ENCODE measurements at places on chromosomes 5 and 9. TPM values are rescaled to one million over a fixed set of nuclear protein-coding genes. Genes with fewer than 3 reads are reported as not detected.

SPATA31C1 gene
- not detected for total RNA-seq

BARHL1 gene
- total RNA-seq, result not detected

NAA35 gene
- 18.4 TPM for total RNA-seq

STKLD1 gene
- not detected for total RNA-seq

RFX3 gene
- 1.4 TPM for total RNA-seq

SYK gene
- total RNA-seq, result 0.68 TPM

IFNA2 gene
- not detected for total RNA-seq

CAMK4 gene
- 28.0 TPM for total RNA-seq

NXNL2 gene
- 0.77 TPM for total RNA-seq

GNG10 gene
- total RNA-seq, result 72.0 TPM

SMIM33 gene
- total RNA-seq, result not detected

CCDC192 gene
- total RNA-seq, result not detected

CAPSL gene
- total RNA-seq, result 0.61 TPM

SCGB3A2 gene
- total RNA-seq, result not detected

C9 gene
- total RNA-seq, result not detected

DNA sequence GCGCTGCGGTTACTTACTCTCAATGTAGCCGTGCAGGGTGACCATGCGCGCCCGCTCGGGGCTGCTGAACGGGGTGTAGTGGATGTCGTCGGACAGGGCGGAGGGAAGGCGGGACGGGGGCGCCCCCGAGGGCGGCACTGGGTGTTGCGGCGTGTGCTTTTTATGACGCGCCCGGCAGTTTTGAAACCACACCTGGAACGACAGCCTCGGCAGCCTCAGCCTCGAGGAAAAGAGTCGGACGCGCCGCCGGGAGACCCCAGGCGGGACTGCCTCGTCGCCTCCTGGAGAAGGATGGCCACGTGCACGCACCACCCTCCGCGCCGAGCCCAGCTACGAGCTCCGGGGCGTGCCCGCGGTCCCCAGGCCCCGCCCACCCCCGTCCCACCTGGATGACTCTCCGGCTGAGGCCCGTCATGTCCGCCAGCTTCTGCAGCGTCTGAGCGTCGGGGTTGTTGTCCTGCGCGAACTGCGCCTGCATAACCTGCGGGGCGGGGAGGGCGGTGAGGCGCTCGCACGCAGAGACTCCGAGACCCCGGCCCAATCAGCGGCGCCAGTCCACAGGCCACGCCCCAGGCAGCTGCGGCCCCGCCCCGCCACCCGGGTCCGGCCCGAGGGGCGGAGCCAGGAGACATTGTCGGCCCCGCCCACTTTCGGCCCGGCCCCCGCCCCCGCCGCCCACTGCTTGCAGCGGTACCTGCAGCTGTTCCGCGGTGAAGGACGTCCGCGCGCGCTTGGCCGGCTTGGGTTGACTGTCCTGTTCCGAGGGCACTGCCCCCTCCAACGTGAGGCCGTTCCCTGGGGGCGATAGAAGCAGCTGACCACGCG lies 15.0 kb downstream of the LHX6 start:
- peak; percentile 58 for DNase-seq

- no peak for DNase-seq
These were observed 6.1 kb upstream of the CSF2 start for GRCh38 chr5:132067451-132067850.

DNA sequence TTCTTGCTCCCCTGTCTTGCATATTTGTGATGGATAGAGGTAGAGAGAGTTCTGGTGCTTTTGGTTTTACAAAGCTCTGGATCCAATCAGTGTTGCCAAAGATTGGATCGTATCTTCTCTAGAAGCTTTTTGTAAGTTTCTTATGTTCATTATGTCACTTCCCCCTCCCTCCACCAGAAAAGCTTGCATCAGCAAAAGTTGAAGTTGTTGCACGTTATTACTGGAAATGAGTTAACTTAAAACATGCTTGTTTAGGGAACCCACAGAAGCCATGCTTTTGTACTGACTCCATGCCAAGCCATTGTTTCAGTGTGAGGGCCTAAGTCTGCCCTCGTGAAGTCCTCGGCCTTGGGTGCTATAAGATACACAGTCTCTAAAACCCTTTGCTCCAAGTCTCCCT lies 186.5 kb downstream of the ERCC6L2 start:
- no peak for DNase-seq

DNA sequence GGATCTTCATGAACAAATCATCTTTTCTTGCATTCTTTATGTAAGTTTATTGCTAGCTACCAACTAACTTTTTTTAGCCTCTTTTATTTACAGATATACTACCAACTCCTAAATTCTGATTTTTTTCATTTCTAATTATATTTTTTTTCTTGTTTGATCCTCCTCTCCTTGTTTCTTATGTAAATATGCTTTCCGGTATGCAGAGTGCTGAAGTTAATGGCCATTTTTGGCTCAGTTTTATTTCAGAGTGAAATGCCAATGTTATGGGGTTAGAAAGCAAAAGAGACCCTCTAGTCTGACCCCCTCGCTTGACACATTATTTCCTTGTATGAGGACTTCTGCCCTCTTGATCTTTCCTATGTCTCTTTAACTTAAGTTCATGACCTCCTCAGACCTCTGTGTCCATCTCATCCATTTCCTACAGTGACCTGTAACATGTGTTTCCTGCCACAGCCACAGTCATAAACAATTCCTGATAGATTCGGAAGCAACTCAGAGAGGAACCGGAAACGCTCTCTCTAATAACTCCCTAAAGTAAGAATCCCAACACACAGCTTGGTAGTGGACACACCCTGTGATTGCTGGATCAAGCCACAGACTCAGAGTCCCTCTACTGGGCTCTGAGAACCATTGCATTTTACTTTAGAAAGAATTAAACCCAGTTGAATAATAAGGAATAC lies 42.9 kb upstream of the AFAP1L1 start:
- DNase-seq, result peak; percentile 81

- no peak for DNase-seq
These were observed 2.0 kb downstream of the PROB1 start for GRCh38 chr5:139392678-139393496.

DNA sequence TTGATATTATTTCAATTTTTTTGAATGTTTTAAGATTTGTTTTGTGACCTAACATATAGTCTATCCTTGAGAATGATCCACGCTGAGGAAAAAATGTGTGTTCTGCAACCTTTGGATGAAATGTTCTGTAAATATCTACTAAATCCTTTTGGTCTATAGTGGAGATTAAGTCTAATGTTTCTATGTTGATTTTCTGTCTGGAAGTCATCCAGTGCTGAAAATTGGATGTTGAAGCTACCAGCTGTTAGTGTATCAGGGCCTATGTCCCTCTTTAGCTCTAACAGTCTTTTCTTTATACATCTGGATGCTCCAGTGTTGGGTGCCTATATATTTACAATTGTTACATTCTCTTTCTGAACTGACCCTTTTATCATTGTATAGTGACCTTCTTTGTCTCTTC lies 422.3 kb downstream of the TMEM232 start:
- no peak for DNase-seq

DNA sequence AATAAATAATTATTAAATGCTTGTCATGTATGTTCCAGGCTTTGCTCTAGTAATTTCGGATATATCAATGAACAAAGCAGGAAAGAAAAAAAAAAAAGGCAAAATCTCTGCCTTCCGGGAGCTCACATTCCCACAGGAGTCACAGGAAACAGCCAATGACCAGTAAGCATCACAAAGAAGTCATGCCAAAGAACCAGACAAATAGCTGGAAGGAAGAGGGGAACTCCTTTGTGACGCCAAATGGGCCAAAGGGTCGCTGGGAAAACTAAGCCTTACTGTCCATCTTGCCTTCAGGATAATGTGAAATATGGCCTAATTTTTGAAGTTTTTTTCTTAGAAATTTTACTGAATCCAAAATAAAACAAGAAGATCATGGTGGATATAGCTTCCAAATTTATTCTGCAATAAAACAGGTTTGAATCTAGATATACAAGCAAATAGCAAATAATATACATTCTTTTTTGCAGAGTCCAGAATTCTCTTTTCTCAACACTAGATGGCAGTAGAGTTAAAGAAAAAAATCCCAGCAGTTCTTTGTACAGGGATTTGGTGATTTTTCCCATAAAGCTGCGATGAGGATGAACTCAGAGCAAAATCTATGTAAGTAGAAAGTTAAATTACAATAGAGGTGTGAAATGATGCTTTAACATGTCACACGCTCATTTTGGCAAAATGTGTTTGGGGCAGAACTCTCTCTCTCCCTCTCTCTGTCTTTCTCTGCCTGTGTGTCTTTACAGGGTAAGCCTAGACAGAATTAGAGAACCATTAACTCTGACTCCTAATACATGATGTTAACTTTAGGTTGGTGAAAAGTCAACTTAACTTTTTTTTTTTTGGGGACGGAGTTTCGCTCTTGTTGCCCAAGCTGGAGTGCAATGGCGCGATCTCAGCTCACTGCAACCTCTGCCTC lies 60.0 kb upstream of the TUT7 start:
- DNase-seq, result peak; percentile 65

DNA sequence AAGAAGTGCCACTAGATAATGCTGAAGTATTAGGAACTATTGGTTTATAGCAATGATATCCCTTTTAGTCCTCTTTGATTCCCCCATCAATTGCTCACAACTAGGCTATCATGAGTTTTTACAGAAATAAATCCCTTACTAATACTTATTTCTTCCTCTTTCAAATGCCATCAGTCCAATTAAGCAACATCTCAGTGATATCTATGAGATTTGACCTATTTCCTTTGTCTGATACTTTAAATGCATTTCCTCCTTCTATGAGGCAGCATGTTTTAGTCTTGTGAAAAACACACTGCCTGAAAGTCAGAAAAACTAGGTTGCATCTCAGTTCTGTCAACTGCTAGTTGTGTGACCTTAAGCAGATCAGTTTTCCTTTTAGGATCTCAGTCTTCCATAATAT lies 101.6 kb downstream of the FBXW11 start:
- no peak for DNase-seq

- peak; percentile 29 for DNase-seq
These were observed 153.2 kb upstream of the C9orf72 start for GRCh38 chr9:27726244-27727081.

DNA sequence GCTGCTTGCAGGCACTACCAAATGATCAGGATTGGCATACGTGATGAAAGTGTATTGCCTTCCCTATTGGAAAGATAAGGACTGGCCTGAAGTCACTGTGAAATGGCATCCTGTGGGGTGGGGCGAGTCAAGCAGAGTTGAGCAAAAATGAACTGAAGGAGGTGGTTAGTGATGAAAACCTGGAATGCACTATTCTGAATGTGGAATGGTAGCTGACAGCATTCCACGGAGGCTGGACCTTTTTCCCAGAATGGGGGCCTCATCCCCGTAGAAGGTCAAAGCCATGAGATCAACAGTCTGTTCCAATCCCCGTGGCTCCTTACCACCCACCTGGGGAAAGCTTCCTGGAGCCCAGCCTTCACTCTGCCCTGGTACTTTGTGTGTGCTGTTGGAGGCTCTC lies 37.7 kb downstream of the ASS1 start:
- no peak for DNase-seq

DNA sequence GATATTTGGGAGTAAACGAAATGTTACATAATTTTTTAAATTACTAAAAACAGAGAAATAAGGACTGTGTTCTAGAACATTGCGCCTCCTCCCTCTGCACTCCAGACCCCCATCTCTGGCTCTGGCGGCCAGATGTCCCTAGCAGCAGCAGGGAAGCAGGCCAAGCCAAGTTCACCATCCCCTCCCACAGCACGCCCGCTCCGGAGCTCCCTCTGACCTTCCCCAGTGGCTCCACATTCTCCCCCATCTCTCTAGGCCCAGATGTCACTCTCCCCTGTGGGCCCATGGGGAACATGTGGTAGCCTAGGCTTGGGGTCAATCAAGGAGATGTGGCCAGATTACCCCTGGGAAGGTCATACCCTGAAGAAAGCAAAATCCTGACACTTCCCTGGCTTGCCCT lies 6.3 kb upstream of the WNK2 start:
- DNase-seq, result no peak

GRCh38 chr9:113166039-113166438 lies 15.2 kb downstream of the SLC31A2 start:
- no peak for DNase-seq

- DNase-seq, result no peak
These were observed 174.3 kb upstream of the PIK3R1 start for GRCh38 chr5:68041293-68041692.

- no peak for DNase-seq
These were observed 3.0 kb upstream of the TUBB4B start for GRCh38 chr9:137237759-137238726.

GRCh38 chr5:5005353-5005752 lies 134.8 kb upstream of the ADAMTS16 start:
- DNase-seq, result no peak

GRCh38 chr9:34862043-34862442 lies 96.0 kb upstream of the PHF24 start:
- no peak for DNase-seq

- DNase-seq, result no peak
These were observed 47.0 kb upstream of the MYO10 start for GRCh38 chr5:16983022-16983639.

DNA sequence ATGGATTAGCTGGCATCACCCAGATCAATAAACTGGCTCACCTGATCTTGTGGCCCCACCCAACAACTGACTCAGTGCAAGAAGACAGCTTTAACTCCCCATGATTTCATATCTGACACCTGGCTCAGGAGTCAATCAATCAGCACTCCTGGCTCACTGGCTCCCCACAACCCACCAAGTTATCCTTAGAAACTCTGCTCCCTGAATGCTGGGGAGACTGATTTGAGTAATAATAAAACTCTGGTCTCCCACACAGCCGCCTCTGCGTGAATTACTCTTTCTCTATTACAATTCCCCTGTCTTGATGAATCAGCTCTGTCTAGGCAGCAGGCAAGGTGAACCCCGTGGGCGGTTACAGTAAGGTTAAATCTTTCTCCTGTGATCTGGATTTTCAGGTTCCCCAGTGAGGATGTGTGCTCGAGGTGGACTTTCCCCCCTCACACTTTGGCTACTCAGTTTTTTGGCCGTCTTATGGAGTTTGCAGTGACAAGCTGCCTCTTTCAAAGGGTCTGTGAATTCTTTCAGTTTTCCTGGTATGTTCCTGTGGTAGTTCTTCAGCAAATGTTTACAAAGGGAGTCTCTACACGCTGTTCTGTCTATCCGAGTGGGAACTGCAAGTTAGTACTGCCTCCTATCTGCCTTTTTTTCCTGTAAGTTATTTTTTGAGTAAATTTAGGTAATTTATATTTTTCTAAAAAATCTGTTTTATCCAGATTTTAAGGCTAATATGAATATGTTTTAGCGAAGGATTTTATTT lies 500.2 kb upstream of the NUDT12 start:
- DNase-seq, result no peak

GRCh38 chr5:178307267-178308045 lies 74.9 kb upstream of the PHYKPL start:
- no peak for DNase-seq

- DNase-seq, result peak; percentile 96
These were observed at the start of gene FOXD1 for GRCh38 chr5:73448463-73449136. TSS of gene FOXD1 (minus strand) at chr5:73448777. CDS start at chr5:73448362, 415 bp downstream.

GRCh38 chr5:95841914-95842812 lies 19.6 kb upstream of the GLRX start:
- DNase-seq, result peak; percentile 36

DNA sequence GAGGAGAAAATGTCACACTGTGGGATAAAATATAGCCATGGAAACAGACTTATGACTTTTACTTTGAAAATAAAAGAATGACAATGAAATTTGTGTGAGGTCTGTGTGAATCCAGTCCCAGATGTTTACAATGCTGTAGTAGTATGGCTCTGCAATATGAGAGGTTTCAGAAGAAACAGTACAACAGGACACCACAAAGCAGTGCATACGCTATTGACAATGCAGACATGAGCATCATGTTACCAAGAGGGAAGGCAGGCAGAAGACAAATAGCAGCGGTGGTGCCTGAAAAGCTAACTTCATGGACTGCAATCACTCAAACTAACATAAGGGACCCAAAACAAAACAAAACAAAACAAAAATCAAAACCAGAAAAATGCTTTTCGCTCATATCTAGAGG lies 1.8 kb downstream of the FGF10 start:
- no peak for DNase-seq

GRCh38 chr9:88775037-88775471 lies 216.2 kb upstream of the S1PR3 start:
- peak; percentile 39 for DNase-seq

Measured in HT1080 (cell line).